T-helper 1 cell (primary cell): ENCODE measurements at places on chromosomes 11 and 22.

- no peak for DNase-seq
These were observed 41.1 kb downstream of the OSBP start for GRCh38 chr11:59574467-59574866.

- DNase-seq, result no peak
These were observed 31.9 kb downstream of the PLEKHA7 start for GRCh38 chr11:16982256-16982671.

DNA sequence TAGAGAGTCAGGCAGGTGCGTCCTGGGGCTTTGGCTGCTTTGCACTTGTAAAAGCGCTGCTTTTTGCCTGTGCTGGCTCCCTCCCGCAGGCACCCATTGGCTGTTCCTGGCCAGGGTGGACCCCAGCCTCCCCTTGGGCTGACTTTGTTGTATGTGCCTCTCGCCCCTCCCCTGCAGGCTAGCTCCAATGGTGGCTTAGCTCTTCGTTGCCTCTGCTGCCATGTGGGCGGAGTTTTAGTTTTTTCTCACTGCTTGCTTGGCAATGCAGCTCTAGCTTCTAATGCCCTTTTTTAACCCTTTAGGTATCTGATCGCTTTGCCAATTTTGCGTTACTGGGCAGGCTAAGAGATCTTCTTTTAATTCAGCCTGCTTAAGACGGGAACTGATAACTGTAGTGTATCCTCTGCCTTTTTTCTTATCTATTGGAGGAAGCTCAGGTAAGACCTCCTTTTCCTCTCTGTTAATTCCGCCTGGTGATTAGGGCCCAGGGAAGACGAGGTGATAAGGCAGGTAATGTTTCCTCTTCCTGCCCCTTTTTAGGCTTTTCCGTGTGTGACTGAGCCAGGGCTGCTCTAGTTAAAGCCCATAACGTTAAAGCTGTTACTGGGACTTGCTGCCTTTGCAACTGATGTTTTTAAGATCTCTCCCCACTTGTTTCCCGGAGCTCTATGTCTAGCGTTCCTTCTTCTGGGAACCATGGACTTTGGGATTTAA lies 11.7 kb upstream of the GLYATL1 start:
- no peak for DNase-seq

- DNase-seq, result no peak
These were observed at the start of gene SSTR3 for GRCh38 chr22:37212174-37212906. Gene SSTR3, minus strand, starts transcription at chr22:37212477. Its CDS starts 4,674 bp downstream, at chr22:37207803.

GRCh38 chr11:61416941-61417340 lies 12.8 kb downstream of the CPSF7 start:
- no peak for DNase-seq

- peak; percentile 21 for DNase-seq
These were observed 21.3 kb upstream of the NELL1 start for GRCh38 chr11:20647976-20648565.

DNA sequence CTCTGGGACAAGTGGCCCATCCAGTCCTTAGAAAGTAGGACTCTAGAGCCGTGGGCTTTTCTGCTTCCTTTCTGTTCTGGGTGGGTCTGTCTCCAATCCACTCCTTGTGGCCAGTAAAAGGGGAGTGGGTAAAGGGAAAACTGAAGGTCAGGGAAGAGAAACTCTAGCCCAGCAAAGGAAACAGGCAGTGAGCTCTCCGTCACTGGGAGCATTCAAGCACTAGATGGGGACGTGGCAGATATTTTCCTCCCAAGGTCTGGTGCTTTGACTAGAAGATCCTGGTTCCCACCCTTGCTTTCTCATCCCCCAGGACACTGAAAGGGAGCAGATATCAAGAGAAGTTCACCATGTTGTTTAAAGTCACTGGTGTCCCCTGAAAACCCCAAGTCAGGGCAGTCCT lies 42.2 kb downstream of the MACROD1 start:
- no peak for DNase-seq

DNA sequence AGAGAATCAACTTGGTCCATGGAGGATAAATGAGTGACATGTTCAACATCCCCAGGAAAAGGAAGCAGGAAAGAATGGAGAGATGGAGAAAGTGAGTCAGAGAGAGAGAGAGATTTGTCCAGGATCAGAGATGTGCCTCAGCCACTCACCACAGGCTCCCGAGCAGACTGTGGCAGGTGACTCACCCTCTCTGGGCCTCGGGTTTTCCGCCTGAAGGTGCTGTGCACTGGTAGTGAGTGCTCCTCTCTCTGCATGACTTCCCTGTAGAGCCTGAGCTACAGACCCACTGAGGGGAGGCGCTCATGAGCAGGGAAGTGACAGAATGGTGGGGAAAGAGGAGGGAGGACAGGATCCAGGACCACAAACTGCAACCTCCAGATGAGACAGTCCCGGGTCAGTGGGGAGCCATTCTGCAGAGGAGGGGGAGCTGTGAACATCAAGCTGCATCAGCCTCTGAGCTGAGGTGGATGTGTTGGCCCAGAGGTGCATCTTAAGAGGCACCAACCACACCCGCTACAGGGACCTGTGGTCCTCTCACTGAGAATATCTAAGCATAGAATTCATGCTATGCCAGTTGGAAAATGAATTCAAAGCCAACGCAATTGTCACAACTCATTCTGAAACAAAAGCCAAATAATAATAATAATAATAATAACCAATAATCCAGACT lies 433.4 kb downstream of the BRD1 start:
- DNase-seq, result no peak

GRCh38 chr11:15034687-15035267 lies 38.6 kb upstream of the CALCB start:
- no peak for DNase-seq

GRCh38 chr11:91947215-91947820 lies 277.3 kb upstream of the FAT3 start:
- DNase-seq, result no peak

- DNase-seq, result no peak
These were observed 14.7 kb downstream of the SELENOO start for GRCh38 chr22:50215297-50216054.

GRCh38 chr22:42080287-42080686 lies 787 bp downstream of the SMDT1 start:
- DNase-seq, result no peak

GRCh38 chr22:44289414-44290171 lies 23.2 kb downstream of the SHISAL1 start:
- no peak for DNase-seq

DNA sequence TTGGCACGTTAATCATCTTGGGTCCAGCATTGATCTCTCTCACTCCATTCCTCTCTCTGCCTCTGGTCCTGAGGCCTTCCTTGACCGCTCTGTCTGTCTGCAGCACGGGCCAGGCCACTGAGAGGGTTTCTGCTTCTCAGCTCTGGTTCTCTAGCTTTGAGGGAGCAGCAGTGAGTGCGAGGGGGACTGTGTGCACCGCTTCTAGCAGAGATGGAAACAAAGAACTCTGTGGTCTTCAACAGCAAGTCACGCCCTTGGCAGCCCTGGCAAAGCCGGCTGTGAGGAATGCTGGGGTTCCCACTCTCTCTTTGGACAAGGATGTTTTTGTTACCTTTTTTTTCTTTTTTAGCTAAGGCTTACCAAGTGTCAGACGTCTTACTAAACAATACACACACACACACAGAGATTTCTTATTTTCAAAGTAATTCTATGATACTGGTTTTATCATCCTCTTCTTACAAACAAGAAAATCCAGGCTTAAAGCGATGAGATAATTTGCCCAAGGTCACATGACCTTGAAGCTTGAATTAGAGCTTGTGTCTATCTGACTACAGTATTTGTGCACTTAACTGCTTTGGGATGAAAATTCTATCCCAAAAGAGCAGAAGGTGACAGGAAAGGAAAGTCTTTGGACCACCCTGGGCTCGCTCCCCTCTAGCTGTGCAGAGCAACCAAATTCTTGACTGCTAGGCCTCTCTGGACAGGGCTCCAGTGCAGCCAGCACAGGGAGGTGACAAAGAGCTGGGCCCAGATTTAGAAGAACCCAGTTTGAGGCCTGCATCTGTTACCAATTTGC lies 293.2 kb downstream of the NTM start:
- DNase-seq, result no peak

DNA sequence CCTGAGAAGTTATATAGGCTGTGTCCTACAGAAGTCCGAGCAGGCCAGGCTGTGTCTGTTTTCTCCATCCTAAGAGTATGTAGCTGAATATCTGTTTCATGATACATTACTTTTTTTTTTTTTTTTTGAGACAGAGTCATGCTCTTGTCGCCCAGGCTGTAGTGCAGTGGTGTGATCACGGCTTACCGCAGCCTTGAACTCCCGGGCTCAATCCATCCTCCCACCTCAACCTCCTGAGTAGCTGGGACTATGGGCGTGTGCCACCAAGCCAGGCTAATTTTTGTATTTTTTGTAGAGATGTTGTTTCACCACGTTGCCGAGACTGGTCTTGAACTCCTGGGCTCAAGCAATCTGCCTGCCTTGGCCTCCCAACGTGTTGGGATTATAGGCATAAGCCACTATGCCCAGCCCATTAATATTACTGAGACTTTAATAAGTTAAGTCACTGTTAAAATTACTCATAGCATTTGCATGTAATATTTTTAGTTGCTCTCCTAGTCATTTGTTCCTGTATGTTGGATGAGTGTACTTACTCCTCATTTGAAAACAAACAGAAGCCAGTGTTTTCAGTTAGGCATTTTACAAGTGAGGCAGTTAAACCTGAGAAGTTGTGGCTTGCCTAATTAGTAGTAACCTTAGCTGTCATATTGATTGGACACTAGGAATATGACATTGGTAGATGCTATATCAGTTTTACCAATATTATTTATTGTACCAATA lies 26.1 kb downstream of the DRG1 start:
- DNase-seq, result no peak

GRCh38 chr11:41201156-41201555 lies 258.3 kb downstream of the LRRC4C start:
- DNase-seq, result no peak

DNA sequence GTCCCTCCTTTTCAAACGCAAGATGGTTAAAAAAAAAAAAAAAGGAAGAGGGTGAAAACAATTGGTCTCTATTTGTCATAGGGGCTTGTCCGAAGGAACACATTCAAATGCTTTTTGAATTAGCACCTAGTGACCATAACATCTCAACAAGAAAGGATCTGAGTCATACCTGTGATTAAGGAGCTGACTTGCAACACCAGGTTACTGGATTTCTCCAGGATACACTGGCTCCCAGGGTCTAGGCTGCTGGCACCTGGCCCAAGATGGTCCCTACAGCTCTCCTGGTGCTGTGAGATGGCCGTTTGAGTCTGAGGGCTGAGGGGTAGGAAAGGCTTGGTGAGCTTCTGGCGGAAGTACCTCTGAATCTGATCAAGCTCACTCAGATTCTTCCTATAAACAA lies 28.4 kb upstream of the UCP3 start:
- no peak for DNase-seq

DNA sequence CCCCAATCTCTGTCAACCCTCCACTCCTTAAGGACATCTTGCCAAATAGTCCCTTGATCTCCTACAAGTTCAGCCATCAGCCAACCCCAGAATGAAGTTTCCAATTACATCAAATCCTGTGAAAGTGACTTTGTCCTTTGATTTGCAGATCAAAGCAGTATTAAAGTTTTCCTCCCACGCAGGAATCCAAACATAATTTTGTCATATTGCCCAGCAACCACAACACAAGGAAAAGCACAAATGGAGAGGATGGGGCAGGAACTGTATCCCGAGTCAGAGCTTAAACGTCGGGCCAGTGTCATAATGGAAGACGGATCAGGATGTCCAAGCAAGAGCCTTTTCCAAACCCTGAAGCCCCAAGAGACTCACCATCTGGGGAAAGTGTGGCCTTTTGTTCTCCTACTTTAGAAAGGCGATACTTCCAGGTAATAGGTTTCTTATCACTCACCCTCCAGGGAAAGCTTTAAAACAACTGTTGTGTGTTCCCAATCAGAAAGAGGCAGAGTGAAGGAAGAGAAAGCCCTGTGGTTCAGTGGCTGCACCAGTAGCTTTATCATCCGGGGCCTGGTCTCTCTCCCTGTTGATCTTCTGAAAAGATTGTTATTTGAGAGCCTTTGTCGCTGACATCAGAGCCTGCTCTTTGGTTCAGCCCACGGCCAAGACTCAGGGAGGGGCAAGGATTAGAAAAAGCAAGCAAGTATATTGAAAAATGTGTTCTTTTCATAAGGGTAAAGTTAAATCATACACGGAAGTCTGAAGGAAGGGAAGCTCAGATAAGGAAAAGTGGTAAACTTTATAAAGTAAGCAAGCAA lies 41.7 kb downstream of the EXPH5 start:
- DNase-seq, result no peak

- DNase-seq, result no peak
These were observed 8.6 kb downstream of the NECTIN1 start for GRCh38 chr11:119720311-119720913.

DNA sequence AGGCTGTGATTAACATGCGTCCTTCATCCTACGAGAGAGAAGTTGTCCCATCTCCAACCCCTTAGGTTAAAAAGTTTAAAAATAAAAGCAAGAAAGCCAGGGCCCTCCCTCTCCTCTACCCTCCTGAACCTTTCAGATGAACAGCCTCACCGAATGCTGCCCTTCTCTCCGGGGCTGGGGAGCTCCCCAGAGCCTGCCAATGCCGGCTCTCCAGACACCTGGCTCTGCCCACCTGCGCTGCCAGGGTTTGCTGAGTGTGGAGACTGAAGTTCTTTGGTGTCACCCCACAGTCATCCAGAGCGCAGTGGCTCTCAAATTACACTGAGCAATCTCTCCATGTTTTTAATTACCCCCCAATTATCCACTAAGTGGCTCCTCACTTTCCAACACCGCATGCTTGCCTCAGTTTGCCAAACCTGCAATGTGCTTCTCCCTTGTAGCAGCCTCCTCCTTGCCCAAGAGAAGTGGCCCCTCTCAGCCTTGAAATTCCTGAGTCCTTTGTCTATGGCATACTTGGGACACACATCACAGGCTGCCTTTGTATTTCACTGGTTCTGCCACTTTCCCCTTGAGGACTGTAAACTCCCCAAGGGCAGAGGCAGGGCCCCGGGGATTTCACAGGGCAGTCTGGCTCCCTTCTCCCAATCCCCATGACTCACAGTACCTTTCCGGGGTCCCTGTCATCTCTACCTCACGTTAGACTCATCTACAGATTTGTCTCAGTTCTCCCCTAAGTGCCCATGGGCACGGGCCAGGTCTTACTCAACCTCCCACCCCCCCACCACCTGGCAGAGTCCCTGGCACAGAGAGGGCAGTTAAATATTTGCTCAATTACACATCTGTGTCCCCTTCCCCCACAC lies 2.0 kb downstream of the MYH9 start:
- peak; percentile 45 for DNase-seq

GRCh38 chr11:64357904-64358535 lies 942 bp upstream of the RPS6KA4 start:
- DNase-seq, result no peak

GRCh38 chr11:92879086-92879485 lies 90.4 kb upstream of the MTNR1B start:
- DNase-seq, result no peak

GRCh38 chr11:127226949-127227348 lies 226.4 kb upstream of the KIRREL3 start:
- no peak for DNase-seq

- DNase-seq, result no peak
These were observed 1.2 kb upstream of the ARRB1 start for GRCh38 chr11:75352588-75353206.

- no peak for DNase-seq
These were observed 39.6 kb upstream of the CTSC start for GRCh38 chr11:88377144-88377543.
